ENCODE measurements at places on chromosomes 7 and 10. TPM values are rescaled to one million over a fixed set of nuclear protein-coding genes. Genes with fewer than 3 reads are reported as not detected.

Gene CALHM1
- not detected for polyA plus RNA-seq

Gene OLAH
- not detected for polyA plus RNA-seq

Gene ANKRD1
- polyA plus RNA-seq, result 12.6 TPM

Gene ZNF239
- 2.8 TPM for polyA plus RNA-seq

Gene ANKRD30A
- polyA plus RNA-seq, result not detected
